Inflammatory macrophage (primary cell): ENCODE measurements at places on chromosomes 16 and 17.

DNA sequence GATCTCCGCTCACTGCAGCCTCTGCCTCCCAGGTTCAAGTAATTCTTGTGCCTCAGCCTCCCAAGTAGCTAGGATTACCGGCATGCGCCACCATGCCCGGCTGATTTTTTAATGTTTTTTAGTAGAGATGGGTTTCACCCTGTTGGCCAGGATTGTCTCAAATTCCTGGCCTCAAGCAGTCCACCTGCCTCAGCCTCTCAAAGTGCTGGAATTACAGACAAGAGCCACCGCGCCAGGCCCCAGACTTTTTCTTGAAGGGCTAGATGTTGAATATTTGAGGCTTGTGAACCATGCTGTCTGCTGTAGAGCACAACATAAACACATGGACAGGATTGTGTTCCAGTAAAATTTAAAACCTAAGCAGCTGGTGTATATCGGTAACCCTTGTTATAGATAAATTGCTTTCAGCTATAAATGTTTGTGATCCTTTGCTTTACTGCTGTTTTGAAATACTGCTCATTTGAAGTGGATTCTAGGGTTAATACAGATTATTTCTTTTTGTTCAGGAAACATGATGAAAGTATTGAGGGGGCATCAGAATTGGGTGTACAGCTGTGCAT, 12.4 kb downstream of the WSB1 start:
- no peak for DNase-seq

GRCh38 chr17:6429266-6429665, 5.7 kb downstream of the AIPL1 start:
- DNase-seq: no peak

DNA sequence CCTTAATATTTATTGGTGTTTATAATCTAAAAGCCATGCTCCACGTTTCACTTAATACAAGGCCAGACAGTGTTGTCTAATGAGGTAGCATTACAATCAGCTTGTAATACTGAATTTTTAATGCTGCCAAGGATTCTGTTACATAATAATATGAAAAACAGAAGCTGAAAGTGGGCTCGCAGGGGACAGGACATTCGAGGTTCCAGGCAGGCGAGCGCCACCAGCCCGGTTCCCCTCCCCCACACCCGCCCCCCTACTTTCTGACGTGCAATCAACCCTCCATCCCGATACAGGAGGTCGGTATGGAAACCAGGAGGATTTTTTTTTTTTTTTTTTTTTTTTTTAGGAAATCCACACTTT, 6.2 kb upstream of the ZFHX3 start:
- no peak for DNase-seq

DNA sequence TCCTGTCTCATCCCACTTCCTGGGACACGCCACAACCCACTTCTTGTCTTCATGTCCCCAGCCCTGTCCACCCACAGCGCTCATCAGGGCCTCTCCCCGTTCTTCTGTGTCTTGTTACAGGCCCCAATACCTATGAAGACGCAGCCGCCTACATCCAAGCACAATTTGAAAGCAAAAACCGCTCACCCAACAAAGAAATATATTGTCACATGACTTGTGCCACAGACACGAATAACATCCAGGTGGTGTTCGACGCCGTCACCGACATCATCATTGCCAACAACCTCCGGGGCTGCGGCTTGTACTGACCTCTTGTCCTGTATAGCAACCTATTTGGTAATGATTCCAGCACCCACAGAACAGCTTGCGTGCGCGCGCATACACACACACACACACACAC, 70.6 kb downstream of the AMFR start:
- DNase-seq: no peak
